ENCODE measurements at places on chromosomes 12 and 14.

DNA sequence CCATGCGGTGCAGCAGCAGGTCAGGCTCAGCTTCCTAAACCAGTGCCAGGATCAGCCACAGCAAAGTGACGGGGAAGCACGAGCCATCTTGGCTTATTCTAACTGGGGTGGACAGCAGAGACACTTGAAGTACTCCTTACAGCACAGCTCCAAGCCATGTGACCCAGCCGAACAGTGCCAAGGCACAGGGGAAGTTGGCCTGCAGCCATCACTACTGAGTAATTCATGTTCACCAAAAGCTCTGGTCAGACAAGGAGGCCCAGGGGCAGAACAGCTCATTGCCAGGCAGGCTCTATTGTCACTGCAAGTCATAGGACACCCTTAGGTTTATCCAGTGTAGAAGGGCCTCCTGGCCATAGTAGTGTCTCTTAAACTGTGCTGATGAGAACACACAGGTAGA is 23.4 kb upstream of the SLC35F4 start:
- peak; percentile 49 for DNase-seq

GRCh38 chr12:3172124-3173007 is 95.2 kb downstream of the TSPAN9 start:
- no peak for DNase-seq

DNA sequence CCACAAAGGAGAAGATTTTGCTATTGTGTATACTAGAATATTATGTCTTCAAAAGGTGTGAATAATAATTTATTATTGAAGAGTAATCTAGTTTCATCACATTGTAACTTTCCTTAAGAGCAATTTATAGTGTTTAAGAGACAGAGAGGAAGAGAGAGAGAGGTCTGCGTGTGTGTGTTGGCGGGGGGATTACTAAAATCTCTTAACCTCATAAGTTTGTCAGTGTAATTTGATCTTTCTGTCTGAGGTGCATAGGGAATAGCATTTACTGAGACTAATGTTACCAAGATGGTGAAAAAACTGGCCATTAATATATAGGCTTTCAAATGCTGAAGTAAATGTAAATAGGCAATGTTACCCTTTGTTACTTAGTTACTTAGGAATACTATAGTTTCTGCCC is 48.2 kb upstream of the BTG1 start:
- DNase-seq: no peak

DNA sequence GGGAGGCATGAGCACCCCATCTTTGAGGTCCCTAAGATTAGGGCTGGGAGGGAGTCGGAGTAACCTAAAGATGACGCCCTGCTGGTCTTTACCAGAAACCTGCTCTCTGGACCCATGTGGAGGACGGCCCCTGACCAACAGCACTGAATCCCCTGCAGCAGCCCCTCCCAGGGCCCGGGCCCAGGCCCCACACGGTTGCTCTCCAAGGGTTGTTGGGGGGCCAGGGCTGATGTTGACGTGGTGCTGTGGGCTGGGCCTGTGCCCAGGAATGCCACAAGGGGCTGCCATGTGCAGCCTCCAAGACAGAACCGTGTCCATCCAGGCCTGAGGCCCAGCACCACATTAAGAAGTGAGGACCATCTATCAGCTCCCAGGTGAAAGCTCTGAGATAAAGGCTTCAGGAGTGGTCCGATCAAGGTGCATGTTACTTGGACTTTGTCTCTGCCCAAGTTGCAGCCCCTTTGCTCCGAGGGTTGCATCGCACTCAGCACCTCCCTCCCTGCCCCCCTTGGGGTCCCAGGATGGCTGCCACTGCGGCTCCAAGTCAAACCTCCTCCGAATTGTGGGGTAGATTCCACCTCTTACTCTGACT is 29.6 kb downstream of the LRCOL1 start:
- DNase-seq: no peak

DNA sequence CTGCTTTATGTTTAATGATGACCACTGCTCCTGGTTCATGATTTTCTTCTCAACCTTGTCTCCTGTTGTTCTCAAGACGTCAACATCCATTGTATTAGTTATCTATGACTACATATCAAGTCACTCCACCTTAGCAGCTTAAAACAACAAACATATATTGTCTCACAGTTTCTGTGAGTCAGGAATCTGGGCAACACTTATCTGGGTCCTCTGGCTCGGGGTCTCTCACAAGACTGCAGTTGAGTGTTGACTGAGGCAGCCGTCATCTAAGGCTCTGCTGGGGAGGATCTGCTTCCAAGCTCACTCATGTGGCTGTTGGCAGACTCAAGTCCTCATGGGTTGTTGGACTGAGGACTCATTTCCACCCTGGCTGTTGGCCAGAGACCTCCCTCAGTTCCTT is 27.3 kb upstream of the FRS2 start:
- no peak for DNase-seq

DNA sequence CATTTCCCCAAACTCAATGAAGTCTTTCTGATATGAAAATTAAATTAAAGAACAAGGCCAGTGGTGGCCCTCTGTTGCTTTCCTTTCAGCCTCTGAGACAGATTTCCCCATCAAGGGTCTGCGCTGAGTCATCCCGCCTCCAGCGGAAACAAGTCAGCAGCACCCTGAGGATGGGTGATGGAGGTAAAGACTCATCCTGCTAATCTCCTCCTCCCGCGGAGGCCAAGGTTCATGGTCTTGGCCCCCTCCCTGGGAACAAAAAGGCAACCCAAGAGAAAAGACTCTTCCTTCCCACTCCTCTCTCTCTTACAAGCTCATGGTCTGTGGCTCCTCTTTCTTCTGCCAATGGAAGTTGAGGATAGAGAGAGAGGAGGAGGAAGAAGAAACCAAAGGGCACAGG is 9.0 kb upstream of the NUMB start:
- DNase-seq: no peak

GRCh38 chr12:82593901-82594396 is 92.8 kb upstream of the TMTC2 start:
- DNase-seq: peak; percentile 35

DNA sequence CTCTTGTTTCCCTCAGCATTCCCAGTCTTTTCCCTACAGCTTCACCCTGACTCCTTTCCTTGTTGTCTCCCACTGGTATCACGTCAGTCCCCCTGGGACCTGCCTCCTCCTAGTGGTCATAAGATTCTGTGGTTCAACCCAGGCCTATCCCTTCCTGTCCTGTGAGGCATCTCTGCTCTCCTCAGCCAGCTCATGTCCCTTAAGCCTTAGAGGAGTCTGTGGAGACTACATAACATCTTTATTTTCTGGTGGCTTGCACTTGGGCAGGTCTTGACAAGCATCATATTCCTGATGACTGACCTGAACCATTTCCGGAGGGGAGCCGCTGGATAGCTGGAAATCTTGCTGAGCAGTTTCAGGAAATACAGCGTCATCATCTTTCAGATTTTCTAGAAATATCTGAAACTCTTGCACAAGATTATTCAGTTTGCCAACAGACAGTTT is 688 bp downstream of the C12orf71 start:
- DNase-seq: no peak

DNA sequence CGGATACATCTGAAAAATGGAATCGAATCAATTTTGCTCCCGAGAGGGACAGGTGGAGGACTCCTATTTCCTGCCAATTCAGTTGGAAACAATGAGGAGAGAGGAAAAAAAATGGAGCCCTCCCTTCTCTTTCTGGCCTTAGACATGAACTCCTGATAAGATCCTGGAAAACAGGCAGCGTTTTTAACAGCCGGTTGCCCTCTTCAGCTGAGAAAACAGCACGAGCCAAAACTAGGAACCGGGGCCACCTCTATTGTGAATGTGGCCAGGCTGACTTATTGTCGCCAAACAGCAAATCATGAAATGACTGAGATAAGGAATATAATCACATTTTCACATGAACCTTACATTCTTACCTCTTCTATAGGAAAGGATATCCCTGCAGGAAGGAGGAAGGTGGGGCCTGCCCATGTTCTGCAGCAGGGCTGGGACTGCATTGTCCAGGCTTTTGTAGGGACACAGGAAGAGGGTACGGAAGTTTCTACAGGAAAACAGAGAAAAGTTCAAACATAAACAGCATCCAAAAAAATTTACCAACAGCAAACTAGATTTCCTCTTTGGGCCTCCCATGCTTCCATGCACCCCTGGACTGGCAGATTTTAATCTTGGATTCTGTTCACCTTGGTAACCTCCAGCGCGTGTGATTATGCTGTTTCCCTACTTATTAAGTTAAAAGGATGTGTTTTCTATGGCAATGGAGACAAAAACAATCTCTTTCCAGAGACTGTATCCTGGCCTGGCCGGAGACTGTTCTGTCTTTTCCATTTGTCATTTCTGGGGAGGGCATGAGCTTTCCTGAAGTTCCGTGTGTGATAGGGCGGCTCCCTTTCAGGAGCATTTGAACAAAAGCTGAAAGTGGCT is 29.0 kb upstream of the ELK3 start:
- no peak for DNase-seq

DNA sequence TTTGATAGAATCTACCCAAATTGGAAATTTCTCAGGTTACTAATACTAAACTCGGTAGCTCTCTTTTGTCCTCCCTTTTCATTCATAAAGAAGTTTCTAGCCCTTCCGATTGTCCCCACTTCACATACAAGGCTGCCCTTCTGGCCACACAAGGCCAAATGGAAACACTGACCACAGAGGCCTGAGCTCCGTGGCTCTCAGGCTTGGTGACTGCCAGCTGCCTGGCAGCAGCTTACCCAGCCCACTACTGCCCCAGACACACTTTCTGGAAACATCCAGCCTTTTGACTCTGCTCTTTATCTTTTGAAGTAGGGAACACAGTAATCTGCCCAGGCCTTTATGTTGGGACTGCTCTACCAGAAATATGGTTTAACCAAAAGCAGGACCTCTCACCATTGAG is 167.2 kb downstream of the GCH1 start:
- no peak for DNase-seq

GRCh38 chr14:76261371-76261811 is 109.7 kb downstream of the GPATCH2L start:
- DNase-seq: no peak

DNA sequence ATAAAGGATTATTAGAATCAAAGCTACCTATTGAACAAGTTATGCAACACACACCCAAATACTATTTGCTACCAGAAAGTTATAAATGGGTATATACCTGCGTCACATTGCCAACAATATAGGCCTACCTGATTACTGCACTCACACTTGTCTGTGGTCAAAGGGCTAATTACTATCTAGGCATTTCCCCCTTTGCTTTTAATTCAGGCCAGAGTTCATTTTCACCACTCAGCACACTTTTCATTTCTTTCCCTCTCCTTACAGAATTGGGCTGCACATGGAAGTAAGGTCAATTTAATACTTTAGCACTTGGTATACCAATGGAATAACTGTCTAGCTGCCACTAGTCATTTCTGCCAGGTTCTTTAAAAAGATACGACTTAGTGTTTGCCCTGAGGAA is 1.7 kb downstream of the SOS2 start:
- DNase-seq: no peak

DNA sequence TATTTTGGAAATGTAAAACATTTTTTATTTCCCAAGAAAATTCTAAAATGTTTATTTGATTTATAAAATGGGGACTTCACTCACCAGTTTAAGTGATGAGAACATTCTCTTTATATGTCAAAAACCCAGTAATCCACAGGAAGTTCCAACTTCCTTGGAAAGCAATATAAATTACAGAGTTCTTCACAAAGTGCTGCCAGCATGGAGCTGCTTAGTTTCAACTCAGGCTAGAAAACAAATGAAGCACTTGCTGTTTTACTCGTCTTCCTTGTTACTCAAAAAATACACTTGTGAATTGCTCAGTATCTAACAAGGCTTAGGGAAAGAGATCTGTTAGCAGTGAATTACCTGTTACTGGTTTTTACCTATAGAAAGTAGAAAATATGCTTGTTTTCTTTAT is 942.7 kb upstream of the MDGA2 start:
- no peak for DNase-seq

DNA sequence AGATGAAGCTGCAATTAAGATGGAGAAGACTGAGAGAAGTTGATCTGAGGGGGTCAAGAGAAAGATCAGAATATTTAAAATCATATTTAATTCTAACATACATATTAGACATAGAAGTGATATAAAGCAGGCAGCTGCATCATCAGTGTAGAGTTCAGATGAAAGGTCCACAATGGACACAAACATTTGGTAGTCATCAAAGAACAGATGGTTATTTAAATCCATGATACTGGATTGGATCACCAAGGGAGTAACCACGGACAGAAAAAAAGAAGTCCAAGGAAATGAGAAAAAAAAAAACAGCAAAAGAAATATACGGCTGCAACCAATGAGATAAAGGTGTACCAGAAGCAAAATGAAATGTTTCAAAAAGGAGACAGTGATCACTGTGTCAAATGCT is 20.1 kb downstream of the NOVA1 start:
- no peak for DNase-seq

- DNase-seq: no peak
Measured at GRCh38 chr12:6850796-6851152, 312 bp downstream of the CDCA3 start.

DNA sequence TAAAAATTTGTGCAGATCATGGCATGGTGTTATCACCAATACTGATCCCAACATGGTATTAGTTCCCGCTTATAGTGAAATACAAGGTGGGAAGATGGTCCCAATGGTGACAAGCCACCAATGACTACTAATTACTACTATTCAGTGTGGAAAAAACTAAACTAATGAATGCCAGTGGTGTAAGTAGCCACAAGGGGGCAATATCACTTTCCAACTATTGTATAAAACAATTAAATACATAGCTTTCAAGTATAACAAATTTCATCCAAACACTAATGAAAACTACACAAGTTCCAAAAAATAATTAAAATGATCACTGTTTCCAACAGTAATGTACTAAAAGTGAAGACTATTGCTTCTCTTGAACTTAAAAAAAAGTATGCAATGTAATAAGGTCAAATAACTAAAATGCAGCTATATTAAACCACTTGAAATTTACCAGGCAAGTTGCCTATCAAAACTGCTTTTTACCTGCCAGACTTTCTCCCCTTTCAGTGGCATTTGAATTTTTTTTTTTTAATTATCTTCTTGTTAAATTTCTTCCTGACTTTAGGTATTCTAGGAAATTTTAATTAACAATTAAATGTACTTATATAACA is 58.0 kb downstream of the PAPLN start:
- DNase-seq: peak; percentile 50

GRCh38 chr12:89494411-89495231 is 30.0 kb downstream of the GALNT4 start:
- DNase-seq: no peak

- DNase-seq: no peak
Measured at GRCh38 chr12:120225200-120225558, 24.3 kb upstream of the RPLP0 start.

- DNase-seq: no peak
Measured at GRCh38 chr14:93271111-93271510, 61.7 kb downstream of the BTBD7 start.

- DNase-seq: no peak
Measured at GRCh38 chr12:22313286-22313962, 21.1 kb downstream of the ST8SIA1 start.

- DNase-seq: no peak
Measured at GRCh38 chr12:5466521-5466960, 34.6 kb downstream of the NTF3 start.

Measured in NCI-H1105 (cell line).